Activated CD4-positive, alpha-beta T cell treated with anti-CD3 and anti-CD28 coated beads for 24 hours (primary cell): ENCODE measurements at places on chromosomes 5 and 9.

DNA sequence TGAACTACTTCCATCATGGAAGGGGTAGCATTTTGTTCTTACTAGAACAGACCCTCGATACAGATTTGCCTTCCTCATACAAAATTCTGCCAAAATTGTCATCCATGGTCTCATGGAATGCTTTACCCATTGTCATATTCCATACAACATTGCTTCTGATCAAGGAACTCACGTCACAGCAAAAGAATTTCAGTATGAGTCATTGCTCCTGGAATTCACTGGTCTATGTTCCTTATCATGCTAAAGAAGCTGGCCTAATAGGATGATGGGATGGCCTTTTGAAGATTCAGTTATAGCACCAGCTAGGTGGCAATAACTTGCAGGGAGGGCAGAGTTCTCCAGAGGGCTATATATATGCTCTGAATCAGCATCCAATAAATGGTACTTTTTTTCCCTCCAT, 18.2 kb upstream of the FNIP1 start:
- no peak for DNase-seq

- no peak for DNase-seq
Measured at GRCh38 chr5:79702606-79703380, 13.2 kb downstream of the CMYA5 start.

GRCh38 chr5:114411380-114411931, 49.6 kb downstream of the KCNN2 start:
- no peak for DNase-seq

DNA sequence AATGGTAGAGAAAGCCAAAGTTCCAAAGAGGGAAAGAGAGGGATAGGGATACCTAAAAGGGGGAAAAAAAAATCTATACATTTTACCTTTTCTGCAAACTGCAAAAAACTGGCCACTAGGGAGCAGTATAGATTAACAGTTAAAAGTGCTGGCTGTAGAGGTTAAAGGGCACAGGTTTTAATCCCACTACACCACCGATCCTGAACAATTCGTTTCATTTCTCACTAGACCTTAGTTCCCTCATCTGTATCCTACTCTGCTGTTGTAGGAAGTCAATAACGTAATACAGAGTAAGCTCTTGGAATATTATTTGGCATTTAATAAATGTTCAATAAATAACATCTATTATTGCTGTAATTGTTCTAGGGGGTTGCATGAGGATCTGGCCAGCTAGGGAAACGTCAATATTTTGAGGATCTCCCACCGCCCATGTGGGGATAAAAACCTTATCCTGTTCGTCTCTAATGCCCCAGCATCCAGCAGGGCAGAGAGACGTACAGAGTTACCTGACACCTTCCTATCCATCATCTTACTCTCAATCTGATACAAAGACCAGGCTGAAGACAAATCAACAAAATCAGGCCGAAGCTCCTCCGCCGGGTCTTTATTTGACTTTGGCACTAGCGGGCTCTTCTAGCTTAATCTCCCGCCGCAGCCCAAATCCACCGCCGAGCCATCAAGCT, 757 bp downstream of the CDC26 start:
- peak; percentile 35 for DNase-seq

GRCh38 chr5:126460459-126460858, 37.2 kb downstream of the GRAMD2B start:
- no peak for DNase-seq

DNA sequence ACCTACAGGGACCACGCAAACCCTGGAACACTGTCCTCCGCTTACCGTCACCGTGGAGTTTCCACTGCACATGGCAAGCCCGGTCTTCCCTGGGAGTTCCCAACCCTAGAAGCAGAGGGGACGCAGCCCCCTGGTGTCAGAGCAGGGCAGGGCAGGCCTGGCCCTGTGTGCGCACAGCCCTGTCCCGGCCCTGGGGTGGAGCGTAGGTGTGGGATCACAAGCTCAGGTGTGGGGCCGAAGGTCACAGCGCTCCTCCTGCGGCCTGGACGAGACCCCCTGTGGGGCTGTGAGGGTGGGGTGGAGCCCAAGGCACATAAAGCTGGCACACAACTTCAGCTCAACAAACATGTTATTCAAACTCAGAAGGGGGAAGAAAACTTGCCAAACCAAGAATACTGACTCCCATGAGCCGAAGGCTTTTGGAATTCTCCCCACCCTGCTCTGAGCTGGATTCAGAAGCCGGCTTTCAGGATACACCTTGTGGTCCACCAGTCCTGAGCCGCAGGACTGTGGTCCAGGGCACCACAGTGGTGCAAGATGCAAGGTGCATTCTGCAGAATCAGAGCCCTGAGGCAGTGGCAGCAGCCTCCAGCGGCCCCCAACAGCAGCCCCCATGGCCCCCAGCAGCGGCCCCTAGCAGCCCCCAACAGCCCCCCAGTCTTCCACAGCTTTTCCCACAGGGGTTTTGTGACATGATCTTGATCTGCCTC, 11.8 kb upstream of the EXOC3 start:
- no peak for DNase-seq

- DNase-seq, result peak; percentile 20
Measured at GRCh38 chr9:3181049-3181953, 337.4 kb upstream of the PUM3 start.

- DNase-seq, result no peak
Measured at GRCh38 chr5:51388488-51389287, 5.4 kb downstream of the ISL1 start.
